ENCODE measurements at places on chromosomes 1 and 21.
A peak's percentile ranks its signal among the peaks of the same experiment; 100 is the strongest.

DNA sequence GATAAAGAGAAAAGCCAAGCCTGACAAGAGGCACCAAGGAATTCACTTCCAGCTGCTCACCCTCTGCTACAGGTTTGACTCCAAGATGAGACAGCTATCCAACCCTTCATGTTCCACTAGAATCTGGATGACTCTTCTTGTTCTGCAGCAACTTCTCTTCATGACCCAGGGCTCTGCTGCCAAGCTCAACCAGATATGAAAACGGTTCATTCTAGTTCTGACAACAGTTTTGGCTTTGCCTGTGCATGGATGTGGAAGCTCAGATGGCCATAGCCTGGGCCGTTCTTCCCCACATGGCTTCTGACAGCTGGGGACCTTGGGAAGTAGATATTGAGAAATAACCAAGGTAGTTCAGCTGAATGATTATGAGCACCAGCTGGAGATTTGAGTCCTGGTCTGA is 13.7 kb downstream of the PI4KB start:
- DNase-seq: no peak

GRCh38 chr1:227776331-227776771 is 39.1 kb upstream of the PRSS38 start:
- DNase-seq: no peak

DNA sequence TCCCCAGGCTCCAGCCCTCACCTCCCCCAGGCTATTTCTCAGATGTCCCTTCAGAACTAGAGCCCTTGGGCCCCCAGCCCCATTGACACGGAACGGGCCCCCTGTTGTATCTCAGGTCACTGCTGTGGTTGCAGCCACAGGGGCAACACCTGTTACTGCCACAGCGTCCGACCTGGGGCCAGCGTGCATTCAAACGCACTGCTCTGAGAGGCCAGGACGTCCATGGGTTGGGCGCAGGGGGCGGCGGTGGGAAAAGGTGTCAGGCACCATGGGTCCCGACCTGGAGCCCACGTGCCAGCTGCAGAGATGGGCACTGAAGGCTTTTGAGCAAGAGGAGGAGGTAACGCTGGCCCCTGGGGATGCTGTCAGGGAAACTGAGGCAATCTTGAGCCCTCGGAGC is 13.3 kb downstream of the FAAP20 start:
- no peak for DNase-seq

DNA sequence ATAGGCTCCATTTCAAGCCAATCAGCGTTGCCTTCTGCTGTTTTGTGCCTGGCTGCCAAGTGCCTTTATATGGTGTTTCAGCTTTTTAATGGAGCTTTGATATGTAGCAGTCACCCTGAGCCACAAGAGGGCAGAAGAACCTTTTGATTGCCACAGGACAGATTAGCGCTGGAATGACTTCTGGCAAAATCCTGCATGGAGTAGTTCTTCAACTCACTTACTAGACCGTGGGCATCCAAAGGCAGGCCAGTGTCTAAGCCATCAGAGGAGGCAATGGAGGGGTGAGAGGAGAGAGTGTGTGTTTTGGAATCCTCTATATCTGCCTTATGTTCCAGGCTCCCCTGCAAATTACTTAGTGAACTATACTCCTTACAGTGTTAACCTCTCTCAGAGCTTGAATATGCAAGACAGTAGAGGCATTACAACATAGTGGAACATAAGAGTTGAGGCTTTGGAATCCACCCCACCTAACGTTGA is 56.2 kb downstream of the ST3GAL3 start:
- DNase-seq: peak; percentile 1

DNA sequence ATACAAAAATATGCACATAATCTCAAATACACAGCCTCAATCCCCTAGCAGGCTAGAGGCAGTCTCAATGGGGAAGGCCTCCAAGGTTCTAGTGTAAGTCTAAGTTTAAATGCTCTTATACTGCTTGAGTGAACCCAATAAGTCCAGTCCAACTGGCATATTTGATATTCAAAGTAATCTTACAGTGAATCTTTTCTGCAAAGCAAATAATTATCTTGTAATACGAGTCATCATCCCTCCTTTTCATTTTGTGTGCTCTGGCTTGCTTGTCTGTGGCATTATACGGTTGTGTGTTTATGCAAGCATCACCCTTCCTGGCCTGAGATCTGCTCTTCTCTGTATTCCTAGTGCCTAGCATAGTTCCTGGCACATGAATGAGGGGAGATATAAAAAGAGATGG is 166.9 kb upstream of the HMGB4 start:
- DNase-seq: no peak

GRCh38 chr1:69737527-69738185 is 169.9 kb downstream of the LRRC7 start:
- DNase-seq: no peak

DNA sequence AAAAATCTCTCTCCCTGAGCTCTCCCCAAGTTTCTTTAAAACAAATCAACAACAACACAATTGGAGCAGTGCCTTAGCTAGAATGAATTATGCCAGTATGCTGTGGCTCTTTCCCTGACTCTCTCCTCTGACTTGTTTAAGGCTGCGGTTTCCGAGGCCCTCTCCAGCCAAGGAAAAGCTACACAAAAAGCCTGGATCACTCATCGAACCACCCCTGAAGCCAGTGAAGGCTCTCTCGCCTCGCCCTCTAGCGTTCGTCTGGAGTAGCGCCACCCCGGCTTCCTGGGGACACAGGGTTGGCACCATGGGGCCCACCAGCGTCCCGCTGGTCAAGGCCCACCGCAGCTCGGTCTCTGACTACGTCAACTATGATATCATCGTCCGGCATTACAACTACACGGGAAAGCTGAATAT is 1.9 kb downstream of the S1PR1 start:
- peak; percentile 88 for DNase-seq

DNA sequence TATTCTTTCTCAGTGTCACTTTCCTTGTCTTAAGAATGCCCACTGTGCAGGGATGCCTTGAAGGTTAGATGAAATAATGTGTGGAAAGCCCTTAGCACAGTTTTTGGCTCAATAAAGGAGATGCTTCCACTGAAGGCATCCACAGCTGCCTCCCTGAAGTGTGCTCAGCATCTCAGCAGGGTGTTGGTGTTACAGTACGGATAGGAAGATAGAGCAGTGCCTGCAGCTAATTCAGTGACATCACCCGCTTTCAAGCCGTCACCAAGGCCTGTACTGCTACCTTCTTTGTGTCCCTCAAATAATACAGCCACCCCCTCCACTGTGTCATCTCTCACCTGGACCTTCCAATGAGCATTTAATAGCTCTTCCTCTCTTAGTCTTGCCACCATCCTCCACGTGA is 59.0 kb downstream of the NDUFS5 start:
- no peak for DNase-seq

DNA sequence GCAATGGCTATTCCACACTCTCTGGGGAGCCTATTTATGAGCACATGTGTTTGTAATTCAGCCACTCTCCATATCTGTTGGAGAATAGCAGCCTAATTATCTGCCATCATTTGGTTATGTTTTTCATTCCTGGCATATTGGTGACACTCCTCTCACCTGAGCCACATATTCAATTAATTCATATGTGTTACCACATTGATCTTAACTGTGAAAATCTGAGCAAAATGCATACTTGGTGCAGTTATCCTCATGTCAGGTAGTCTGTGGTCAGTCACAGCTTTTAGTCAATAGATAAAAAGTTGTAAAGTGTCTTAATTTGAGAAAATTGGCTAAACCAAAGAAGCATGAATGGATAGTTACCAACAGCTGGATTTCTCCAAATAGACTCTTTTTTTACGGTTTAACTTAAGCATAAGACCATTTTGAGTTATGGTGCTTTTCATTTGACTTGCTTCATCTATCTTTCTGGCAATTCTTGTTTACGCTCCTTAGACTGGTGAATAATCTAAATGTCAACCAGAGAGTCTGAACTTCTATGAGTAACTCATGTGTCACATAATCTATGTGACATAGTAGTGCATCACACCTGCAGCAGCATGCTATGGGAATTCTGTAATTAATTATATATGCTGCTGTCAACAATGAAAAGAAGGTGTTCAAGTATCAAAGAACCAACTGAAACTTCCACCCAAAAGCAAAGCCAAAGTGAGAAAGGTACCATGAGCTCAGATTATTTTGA is 187.7 kb upstream of the SGIP1 start:
- DNase-seq: no peak

- DNase-seq: no peak
These were observed 2.1 kb upstream of the SELENON start for GRCh38 chr1:25797939-25798338.

- no peak for DNase-seq
These were observed 15.2 kb downstream of the TTC3 start for GRCh38 chr21:37088186-37088735.

GRCh38 chr1:235866913-235867845 is 473 bp upstream of the LYST start:
- DNase-seq: peak; percentile 92

DNA sequence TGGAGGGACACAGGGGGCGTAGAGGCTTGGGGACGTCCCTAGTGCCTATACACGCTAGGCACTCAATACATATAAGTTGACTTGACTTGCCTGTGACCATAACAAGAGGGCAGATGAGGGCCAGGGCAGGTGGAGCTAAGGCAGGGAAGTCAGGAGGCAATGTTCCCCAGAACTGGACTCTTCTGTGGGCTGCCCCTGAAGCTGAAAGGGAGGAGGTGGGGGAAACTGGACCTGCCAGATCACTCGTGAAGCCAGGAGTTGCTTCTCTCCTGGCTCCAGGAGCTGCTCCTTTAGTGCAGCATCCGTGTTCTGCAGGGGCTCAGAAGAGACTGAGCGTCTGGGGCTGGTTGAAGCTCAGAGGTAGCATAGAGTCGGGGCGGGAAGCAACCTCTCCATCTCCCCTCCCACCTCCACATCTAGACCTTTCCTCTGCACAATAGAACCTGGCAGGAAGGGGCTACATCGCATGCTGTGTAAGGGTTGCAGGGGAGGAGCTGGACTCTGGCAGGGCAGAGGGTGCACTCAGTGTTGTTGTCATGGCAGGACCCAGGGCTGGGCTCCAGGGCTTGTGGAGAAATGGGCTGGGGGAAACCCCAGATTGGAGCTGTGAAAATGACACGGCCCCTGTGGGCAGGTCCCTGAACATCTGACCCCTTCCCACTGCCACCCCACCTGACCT is 2.9 kb upstream of the SEMA4A start:
- no peak for DNase-seq

DNA sequence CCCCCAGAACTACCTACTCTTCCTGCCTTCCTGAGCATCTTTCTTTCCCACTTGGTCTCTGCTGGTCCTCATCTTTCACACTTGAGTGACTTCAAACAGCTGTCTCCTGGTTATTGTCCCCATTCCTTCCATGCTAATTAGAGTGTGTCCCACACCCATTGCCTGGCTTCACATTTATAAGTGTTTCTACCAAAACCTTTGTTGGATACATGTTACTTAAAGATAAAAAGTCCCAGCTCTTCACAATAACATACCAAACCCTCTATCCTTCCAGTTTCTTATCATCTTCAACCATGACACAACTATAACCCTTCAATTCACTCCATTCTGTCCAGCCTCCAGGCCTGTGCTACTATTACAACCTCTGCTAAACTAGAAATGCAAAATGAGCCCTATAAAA is 41.0 kb downstream of the VCAM1 start:
- DNase-seq: no peak

- no peak for DNase-seq
These were observed 22.7 kb upstream of the RGS8 start for GRCh38 chr1:182707122-182707521.

DNA sequence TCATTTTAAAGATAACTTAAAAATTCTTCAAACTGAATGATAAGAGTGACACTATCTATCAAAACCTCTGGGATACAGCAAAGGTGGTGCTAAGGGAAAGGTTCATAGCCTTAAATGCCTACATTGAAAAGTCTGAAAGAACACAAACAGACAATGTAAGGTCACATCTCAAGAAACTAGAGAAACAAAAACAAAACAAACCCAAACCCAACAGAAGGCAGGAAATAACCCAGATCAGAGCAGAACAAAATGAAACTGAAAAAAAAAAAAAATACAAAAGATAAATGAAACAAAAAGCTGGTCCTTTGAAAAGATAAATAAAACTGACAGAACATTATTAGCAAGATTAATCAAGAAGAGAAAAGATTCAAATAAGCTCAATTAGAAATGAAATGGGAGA is 6.8 kb downstream of the ODF2L start:
- DNase-seq: no peak

DNA sequence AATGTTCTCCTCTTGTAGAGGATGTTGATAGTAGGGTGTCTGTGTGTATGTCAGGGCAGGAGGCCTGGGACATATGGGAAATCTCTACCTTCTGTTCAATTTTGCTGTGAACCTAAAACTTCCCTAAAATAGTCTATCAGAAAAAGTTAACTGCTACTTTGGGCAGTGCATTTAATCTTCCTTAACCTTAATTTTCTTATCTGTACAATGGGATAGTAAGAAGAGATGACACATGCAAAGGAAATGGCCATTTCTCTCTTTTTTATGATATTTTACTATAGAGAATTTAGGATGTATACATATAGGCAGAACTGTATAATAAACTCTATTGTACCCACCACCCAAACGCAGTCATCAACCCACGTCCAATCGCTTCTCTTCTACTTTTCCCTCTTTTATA is 8.6 kb downstream of the AGO3 start:
- no peak for DNase-seq

DNA sequence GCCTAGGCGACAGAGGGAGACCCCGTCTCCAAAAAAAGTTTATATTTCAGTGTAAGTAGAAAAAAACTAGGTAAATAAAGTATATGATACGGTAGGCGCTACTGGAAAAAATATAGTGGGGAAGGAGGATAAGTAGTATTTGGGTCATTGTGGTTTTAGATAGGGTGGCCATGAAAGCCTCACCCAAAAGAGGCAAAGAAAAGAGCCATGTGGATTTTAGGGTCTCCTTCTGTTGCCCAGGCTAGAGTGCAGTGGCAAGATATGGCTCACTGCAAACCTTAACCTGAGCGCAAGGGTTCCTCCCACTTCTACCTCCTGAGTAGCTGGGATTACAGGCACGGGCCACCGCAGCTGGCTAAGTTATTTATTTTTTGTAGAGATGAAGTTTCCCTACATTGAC is 17.1 kb downstream of the LEPR start:
- no peak for DNase-seq

DNA sequence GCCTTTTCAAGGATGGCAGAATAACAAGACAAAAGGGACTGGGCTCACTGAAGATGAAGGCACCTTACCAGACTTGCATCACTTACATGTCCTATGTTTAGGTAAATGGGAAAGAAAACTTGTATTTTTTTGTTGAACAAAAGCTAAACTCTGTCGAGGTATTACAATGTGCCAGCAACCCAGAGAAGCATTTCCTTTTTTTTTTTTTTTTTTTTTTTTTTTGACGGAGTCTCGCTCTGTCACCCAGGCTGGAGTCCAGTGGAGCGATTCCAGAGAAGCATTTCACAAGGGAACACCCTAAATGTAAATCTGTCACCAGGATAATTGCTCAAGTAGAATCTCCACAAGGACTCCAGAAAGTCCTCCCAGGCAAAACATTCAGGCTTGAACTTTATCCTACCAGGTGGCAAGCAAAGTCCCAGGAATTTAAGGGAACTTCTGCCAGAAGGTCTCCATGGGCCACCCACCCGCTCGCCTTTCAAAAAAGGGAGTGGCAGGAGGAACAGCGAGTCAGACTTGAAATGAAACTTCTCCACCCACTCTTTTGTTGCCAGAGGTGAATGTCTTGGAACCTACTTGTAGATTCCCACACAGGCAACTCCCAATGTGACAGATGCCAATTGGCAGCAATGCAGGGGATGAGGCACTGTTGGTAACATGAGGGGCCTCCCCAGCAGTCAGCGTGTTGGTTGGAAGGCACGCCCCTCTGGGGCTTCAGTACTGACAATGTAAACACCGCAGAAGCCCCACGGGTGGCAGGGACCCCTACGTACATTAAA is 125.0 kb downstream of the TIAM1 start:
- no peak for DNase-seq

All from stimulated activated CD4-positive, alpha-beta T cell treated with anti-CD3 and anti-CD28 coated beads, Interleukin-1b, Interleukin-23, amount 100 ng/mL, for 24 hours (primary cell).